ENCODE measurements at places on chromosomes 1 and 21.

- no peak for DNase-seq
Observed at GRCh38 chr1:55522353-55522903, 307.3 kb upstream of the USP24 start.

DNA sequence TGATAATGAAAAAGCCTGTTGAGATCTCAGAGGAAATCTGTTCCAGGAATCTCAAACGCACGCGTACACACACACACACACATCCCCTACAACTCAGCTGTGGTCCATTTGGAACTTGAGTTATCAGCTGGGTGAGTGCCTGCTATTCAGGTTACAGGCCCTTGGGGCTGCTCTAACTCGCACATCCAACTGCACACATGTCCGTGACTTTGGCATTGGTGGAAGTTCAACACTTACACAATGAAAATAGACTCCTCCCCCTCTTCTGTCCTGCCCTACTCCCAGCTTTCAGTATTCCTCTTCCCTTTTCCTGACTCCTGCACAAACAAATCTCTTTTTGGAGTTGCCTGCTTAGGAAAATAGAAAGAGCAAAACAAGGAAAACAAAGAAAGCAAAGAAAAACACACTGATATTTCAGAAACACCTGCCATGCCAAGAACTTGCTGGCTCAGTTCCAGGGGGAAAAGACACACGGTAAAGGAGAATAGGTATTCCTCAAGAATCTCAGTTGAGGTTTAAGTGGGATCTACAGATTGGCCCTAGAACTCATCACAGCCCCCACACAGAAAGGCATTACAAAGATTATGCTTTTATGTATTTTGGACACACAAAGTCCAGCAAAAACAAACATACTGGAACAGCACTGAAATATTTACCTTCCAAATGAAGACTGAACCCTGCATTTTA, 140.9 kb downstream of the TGFBR3 start:
- no peak for DNase-seq

- DNase-seq: no peak
Observed at GRCh38 chr1:101497881-101498559, 261.2 kb downstream of the S1PR1 start.

DNA sequence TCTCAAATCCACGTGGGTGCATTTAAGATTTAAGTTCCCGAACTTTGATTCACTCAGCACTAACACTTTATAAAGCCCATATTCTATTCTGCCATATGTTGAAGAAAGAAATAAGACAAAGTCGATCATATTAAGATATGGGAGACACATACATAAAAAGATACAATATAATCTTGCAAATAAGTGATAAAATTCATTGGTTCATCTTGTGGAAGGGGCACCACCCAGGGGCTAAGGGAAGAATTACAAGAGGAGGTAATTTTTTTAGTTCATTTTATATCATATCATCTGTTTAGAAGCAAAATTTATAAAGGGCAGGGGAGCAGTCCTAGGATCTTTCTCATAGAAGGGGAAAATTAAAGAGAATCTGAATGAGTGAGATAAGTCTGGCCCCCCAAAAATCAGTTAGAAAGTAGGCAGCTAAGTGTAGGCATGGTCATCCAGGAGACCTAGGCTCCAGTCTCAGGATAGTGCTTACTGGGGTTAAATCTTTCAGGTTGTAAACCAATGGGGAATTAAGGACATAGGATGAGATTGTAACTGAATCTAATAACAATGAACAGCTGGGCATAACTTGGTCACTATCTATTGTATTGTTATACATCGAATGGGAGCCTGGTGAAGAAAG, 124.2 kb upstream of the L1TD1 start:
- DNase-seq: no peak

- DNase-seq: no peak
Observed at GRCh38 chr1:14516974-14517840, 81.3 kb upstream of the KAZN start.

GRCh38 chr1:220979371-220979770, 100.1 kb downstream of the HLX start:
- no peak for DNase-seq

Measured in CD4-positive, alpha-beta T cell treated with Interleukin-6 for 4 hours (primary cell).